NK-92 treated with Interleukin-12 subunit alpha and Interleukin-12 subunit beta, amount 100 ng/mL, for 24 hours (cell line): ENCODE measurements at places on chromosomes 16 and 17.

GRCh38 chr16:89653656-89654295 is 3.7 kb downstream of the CHMP1A start:
- no peak for DNase-seq

GRCh38 chr16:8892101-8892575 is 10.0 kb downstream of the LITAFD start:
- no peak for DNase-seq

GRCh38 chr17:75103601-75104554 is 5.9 kb upstream of the ARMC7 start:
- DNase-seq: no peak

GRCh38 chr17:44110823-44111633 is 12.4 kb downstream of the HDAC5 start:
- no peak for DNase-seq

- no peak for DNase-seq
Observed at GRCh38 chr16:5064915-5065314, 841 bp downstream of the C16orf89 start.

- no peak for DNase-seq
Observed at GRCh38 chr16:55289353-55289752, 34.6 kb upstream of the IRX6 start.

DNA sequence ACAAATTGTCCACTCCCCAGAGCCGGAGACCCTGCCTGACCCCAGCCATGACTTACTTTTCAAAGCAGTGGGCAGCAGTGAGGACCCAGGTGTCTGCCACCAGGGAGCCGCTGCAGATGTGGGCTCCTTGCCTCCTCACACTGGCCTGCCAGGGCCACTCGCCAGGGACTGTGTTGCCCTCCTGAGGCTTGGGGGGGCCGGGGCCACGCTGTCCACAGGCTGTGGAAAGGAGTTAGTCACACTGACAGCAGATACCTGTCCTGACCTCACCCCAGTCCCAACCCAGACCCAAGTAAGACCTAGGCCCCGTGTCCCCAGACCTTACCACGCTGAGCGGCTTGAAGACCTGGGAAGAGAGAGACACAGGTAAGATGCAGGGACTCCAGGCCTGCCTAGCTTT is 1.3 kb downstream of the PRSS53 start:
- DNase-seq: no peak

GRCh38 chr16:2774161-2774891 is 2.8 kb downstream of the ELOB start:
- DNase-seq: no peak

GRCh38 chr17:17752089-17752820 is 71.0 kb downstream of the RAI1 start:
- DNase-seq: peak; percentile 81
